ENCODE measurements at places on chromosomes 4 and X. TPM values are rescaled to one million over a fixed set of nuclear protein-coding genes. Genes with fewer than 3 reads are reported as not detected.

Gene PHF8
- polyA plus RNA-seq: 6.1 TPM

Gene BMX
- 0.64 TPM for polyA plus RNA-seq

Gene DYNLT3
- polyA plus RNA-seq: 25.2 TPM

Gene IL1RAPL1
- polyA plus RNA-seq: not detected

Gene HSFX3
- not detected for polyA plus RNA-seq

Gene NEUROG2
- polyA plus RNA-seq: not detected

Gene CT55
- 0.17 TPM for polyA plus RNA-seq
